Fibroblast of skin of scalp (primary cell): ENCODE measurements at places on chromosomes 3 and 15.

DNA sequence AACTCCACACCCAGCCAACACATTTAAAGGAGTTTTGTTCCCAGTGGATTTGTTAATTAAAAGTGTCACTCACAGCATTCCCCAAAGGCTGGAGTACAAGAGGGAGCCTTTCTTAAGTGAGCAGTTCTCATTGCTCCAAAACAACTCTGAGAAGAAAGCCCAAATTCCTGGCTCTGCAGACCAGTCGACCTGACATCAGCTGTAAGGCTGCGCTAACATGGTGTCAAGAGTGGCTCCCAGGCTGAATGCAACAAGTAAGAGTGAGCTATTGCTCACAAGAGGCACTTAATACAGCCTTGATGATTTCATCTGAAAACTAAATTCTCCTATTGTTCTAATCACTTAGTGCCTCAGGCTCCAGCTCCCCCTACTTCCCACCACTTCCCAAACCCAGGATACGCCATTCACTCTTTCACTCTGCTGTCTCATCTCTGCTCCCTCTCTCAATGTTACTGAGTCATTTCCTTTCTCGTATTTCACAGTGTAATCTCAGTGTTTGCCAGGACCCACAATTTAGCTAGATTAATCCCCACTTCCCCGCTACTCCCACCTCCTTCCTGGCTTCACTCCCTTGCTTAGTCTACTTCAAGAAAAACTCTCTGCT, 81.8 kb downstream of the WWTR1 start:
- DNase-seq, result peak; percentile 96

DNA sequence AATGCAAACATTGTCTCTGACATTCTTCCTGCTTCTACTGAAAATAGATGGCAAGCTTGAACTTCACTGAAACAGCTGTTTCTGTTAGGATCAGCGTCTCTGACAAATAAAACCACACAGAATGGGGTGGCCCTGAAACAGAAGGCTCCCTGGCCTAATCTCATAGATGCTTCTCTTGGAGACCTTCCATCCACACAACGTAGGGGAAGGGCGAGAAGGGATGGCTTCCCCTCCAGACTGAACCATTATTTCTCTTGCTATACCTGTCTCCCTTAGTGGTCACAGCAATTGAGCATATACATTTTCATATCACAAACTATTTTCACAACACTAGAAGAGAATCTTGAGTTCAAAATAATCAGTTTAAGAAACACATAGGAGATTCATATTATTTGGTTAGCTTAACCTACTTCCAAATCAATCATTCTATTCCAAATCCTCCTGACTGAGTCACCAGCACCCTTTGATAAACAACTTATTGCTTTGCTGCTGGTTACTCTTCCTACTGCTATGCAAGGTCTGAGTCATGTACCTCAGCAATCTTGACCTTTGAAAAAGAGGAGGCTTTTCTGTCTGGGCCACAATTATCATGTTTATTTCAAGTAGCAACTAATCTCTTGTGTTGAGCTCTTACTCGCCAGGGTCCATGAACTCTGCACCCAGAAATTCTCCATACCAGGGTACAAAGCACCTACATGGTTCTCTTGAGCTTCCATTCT, 45.5 kb downstream of the CBLB start:
- DNase-seq, result peak; percentile 86

DNA sequence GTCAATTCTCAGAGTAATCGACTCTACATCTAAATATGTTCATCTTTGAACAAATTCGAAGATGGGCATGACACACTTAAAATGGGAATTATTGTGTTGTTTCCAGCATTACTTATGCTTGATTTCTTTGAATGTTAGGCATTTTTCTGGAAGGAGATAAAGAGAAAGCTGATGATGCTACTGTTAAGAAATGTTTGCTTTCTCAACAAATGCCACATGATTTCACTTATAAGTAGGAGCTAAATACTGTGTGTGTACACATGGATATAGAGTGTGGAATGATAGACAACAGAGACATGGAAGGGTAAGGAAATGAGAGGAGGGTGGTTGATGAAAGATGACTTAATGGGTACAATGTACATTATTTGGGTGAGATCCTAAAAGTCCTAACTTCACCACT, 400.9 kb downstream of the TBL1XR1 start:
- peak; percentile 47 for DNase-seq

DNA sequence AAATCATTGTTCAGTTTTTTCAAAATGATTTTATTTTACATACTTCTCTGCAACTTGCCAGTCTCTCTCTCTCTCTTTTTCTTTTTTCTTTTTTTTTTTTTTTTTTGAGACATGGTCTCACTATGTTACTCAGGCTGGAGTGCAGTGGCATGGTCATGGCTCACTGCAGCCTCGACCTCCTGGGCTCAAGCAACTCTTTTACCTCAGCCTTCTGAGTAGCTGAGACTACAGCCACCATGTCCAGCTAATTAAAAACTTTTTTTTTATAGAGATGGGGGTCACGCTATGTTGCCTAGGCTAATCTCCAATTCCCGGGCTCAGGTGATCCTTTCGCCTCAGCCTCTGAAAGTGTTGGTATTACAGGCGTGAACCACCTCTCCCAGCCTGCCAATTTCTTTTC, 12.1 kb upstream of the ARID3B start:
- no peak for DNase-seq

GRCh38 chr3:109702976-109703375, 365.6 kb upstream of the DPPA4 start:
- no peak for DNase-seq
